ENCODE measurements at places on chromosomes 12 and 14.
A peak's percentile ranks its signal among the peaks of the same experiment; 100 is the strongest.

DNA sequence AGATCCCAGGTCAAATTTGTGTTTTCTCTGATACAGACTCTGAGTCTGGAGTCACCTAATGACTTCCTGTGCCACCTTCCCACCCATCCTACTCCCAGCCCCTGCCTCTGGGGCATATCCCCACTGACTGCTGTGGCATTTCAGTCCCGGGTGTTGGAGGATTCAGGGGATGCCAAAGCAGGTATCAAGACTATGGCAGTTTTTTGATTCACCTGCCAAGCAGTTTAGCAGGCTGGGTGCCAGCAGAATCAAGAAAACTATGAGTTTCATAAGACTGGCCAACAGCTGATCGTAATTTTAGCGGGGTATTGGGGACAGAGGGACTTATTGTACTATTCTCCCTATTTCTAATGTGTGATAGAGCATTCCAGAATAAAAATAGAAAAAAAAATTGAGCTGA lies 4.6 kb downstream of the PLEKHH1 start:
- no peak for DNase-seq

GRCh38 chr12:110010853-110011723 lies 11.9 kb downstream of the ANKRD13A start:
- no peak for DNase-seq

- no peak for DNase-seq
Measured at GRCh38 chr12:27781680-27782079, 1.6 kb upstream of the MANSC4 start.

DNA sequence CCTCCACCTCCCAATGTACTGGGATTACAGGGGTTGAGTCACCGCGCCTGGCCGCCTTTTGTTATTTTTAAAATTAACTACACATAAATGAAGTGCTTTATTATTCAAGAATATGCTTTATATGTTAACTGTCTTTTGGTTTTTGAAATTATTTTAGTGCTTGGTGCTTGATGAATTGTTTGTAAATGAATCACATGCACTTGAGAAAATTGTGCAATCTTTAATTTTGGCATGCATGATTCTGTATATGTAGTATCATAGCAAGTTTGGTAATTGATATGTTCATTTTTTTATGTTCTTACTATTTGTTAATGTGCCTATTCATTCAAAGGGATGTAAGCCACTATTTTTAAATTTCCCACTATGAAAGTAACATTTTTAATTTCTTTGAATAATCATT lies 440.9 kb downstream of the NAV3 start:
- DNase-seq, result no peak

DNA sequence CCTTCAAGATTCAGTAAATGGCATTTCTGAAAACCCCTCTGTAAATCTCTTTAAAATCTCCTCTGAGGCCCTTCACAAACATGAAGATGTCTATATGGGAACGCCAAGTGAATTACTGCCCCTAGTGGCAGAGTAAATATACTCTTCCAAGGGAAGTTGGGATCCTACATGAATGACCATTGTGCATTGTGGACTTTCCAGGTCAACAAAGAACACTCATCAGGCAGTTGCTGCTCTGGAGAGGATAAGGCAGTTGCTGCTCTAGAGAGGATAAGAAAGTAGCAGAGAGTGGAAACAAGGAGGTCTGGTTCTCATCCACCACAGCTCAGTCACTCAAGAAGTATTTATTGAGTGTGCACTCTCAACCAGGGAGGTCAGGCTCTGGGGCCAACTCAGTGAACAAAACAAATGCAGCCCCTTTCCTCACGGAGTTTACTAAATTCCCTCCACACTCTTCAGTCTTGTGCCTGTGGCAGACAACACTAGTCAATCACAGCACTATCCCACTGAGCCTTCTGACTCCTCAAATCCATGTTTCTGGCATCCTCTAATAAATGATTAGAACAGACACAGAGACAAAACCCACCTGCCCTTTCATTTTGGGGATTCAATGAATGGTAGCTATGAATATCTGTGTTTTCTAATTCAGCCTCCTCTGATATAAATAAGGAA lies 52.9 kb downstream of the SVOP start:
- no peak for DNase-seq

DNA sequence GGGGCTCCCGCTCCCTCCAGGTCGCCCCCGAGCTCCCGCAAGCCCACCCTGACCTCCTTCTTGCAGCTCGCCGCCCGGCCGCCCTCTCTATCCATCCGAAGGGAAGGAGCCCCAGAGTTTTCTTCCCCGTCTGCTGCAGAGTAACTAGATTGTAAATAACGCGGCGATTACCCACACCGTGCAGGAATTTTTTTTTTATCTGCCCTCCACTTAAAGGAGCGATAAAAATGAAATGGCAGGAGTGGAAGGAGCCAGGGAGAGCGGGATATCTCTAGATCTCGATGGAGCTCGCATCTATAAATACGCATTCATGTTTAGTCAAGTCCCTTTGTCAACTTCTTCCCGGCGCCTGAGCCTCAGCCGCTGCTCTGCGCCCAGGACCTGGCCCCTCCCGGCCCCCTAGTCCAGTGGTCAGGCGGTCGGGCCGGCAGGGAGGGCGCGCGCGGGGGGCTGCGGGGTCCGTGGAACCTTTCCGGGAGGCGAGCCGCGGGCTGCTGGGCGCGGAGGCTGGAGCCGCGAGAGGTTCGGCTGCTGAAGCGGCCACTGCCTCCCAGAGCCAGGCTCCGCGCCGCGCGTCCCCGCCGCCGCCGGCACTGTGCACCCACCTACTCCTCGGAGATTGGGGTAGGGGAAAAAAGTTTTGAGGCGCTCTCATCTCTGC lies 386.0 kb downstream of the BCAT1 start:
- peak; percentile 37 for DNase-seq

DNA sequence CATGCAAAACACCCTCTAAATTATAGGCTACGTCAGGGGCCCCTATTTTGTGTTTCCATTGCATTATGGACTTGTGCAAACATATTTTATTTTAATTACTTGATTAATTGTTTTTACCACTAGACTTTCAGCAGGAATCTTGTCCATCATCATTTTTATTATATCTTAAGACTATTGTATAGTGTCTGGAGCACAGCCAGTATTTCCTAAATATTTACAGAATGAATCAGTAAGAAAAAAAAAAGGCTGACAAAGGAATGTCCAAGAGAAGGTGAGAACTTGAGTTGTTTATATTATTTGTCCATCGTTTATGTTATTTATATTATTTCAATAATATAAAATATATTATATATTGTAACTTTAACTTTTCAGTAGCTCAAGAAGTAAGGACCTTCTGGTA lies 664.7 kb downstream of the SLC6A15 start:
- no peak for DNase-seq

DNA sequence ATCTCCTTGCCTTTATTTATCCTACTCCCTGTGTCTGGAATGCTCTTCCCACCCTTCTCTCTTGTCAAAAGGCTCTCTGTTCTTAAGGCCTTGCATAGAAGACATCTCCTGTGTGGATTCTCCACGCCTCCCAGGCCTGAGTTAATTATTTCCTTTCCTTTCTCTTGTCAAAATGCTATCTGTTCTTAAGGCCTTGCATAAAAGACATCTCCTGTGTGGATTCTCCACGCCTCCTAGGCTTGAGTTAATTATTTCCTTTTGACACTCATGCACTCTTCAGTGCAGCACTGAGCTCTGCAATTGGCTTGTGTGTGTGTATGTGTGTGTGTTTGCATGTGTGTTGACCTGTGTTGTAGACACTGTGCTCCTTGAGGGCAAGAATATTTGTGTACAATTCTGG lies 52.1 kb upstream of the DCD start:
- no peak for DNase-seq
